ENCODE measurements at places on chromosomes 12 and 14. TPM values are rescaled to one million over a fixed set of nuclear protein-coding genes. Genes with fewer than 3 reads are reported as not detected.
A peak's percentile ranks its signal among the peaks of the same experiment; 100 is the strongest.

GRCh38 chr12:29930503-29930902 is 146.8 kb upstream of the TMTC1 start:
- no peak for DNase-seq

DNA sequence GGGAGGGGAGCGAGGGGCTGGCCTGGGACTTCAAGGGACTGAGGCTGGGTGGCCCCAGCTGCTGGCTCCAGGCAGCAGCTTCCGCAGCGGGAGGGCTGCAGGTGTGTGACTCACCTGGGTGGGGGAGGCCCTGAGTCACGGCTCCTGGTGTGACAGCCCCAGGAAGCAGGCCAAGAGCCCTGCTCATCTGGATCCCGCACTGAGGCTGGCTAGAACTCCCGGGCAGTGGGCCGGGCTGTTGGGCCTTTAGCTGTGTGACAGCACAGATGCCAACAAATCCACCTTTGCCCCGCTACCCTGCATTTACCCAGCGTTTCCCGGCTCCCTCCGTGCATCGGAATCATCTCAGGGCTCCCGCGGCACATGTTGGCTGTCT is 180.0 kb upstream of the PRMT8 start:
- DNase-seq, result peak; percentile 92

TRAF3 gene
- total RNA-seq, result 41.9 TPM

GRCh38 chr14:39580696-39581095 is 148.5 kb upstream of the FBXO33 start:
- DNase-seq, result no peak

- peak; percentile 4 for DNase-seq
These were observed 39.9 kb upstream of the MDGA2 start for GRCh38 chr14:47715330-47715729.

PAPOLA gene
- 93.3 TPM for total RNA-seq

DNA sequence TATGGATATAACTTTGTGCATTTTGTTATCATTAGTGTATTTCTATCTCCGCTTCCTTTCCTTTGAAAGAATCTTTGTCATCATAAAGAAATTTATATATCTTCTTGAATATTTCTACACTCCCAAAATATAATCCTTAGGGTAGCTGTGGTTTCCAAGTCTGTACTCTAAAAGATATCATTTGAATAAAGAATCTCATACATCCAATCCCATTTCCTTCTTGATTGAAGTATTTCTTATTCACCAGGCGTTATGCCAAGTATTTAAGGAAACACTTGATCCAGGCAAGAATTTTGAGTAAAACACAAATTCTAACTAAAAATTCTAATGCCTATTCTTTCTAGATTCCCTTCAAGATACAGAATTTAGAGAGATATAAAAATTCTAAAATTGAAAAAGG is 821.8 kb downstream of the GALC start:
- no peak for DNase-seq

DCP1B gene
- 8.3 TPM for total RNA-seq

Measured in Daoy (cell line).